ENCODE measurements at places on chromosomes 16 and 17. TPM values are rescaled to one million over a fixed set of nuclear protein-coding genes. Genes with fewer than 3 reads are reported as not detected.

Gene BIRC5
- 24.6 TPM for total RNA-seq

DNA sequence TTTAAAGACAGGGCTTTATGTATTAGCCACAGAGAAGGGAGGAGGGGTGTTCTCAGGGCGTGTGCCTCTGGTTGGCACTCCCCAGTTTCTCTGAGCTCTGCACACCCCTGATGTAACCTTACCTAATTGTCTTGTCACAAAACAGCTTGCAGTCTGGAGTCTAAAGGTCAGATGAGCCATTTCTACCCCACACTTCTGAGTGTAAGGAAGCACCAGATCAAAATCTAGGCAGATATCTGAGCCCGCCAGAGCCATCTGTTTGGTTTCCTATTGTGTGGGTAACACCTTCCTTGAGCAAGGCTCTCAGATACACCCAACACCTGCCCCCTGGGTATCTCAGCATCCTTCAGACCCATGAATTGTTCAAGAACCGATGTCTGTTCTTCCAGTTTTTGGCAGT, 15.5 kb downstream of the CDH1 start:
- DNase-seq = no peak
- H3K4me3 ChIP-seq = no peak overlapping the region
- peaks cover 29% of the 10 kb centered on the region for H3K4me1 ChIP-seq

- no peak overlapping the region for H3K4me3 ChIP-seq
- H3K36me3 ChIP-seq = no peaks in the 10 kb centered on the region
Observed at GRCh38 chr16:49120631-49121030, 161.0 kb downstream of the CBLN1 start.

DNA sequence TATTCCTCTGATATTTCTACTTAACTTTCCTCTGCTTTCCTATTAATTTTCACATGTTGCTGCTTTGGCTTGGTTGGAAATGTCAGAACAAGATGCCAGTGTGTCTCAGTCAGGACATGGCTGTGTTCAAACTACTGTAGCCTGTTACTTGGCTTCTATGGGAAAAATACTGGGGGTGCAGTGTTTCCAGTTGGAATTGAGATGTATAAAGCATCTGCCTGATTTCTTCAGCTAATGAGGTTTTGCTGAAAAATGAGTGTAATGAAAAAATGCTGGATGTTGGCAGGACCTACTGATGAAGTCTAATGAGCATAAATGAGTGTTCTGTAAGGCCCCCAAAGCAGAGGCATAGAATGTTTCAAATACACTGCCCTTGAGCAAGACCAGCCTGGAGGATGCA, 166.6 kb downstream of the PHKB start:
- H3K27me3 ChIP-seq = no peaks in the 10 kb centered on the region
- H3K4me3 ChIP-seq = no peak overlapping the region
- no peak overlapping the region for H3K27ac ChIP-seq
- DNase-seq = no peak
- peaks cover 4% of the 10 kb centered on the region for H3K36me3 ChIP-seq

Gene KRT32
- not detected for total RNA-seq

- no peaks in the 10 kb centered on the region for H3K36me3 ChIP-seq
- peak; percentile 22 for DNase-seq
- H3K4me3 ChIP-seq = peak overlapping the region; percentile 77
Observed at GRCh38 chr17:68205808-68206720, 41.8 kb upstream of the AMZ2 start.

DNA sequence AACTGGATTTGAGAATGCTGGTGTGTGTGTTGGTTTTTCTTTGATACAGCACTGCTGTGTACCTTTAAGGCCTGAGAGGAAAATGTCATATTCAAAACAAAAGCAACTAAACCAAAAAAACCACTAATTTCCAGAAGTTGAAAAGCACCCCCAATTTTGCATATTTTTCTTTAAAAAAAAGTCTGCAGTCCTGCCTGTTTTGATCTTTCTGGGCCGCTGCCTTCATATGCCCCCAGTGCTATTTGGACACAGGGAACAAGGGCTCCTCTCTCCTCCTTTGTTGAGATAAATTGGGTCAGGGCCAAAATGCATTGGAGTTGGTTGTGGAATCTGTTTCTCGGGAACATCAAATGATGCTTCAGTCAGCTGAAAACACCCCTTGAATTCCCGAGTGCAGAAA, 26.9 kb downstream of the GPT2 start:
- peaks cover 48% of the 10 kb centered on the region for H3K36me3 ChIP-seq
- H3K4me1 ChIP-seq = no peaks in the 10 kb centered on the region
- no peaks in the 10 kb centered on the region for H3K27me3 ChIP-seq
- H3K4me3 ChIP-seq = no peak overlapping the region
- no peak overlapping the region for H3K27ac ChIP-seq

- no peak for DNase-seq
- H3K27ac ChIP-seq = peak overlapping the region; percentile 87
- no peak overlapping the region for H3K4me3 ChIP-seq
- peaks cover 5% of the 10 kb centered on the region for H3K4me1 ChIP-seq
Observed at GRCh38 chr16:29198731-29199521, 207.6 kb downstream of the NPIPB11 start.

GRCh38 chr16:88595101-88595500, 24.9 kb downstream of the ZC3H18 start:
- H3K4me1 ChIP-seq = no peaks in the 10 kb centered on the region
- no peak for DNase-seq
- H3K4me3 ChIP-seq = no peak overlapping the region
- no peak overlapping the region for H3K27ac ChIP-seq
- H3K36me3 ChIP-seq = peaks cover 72% of the 10 kb centered on the region

DNA sequence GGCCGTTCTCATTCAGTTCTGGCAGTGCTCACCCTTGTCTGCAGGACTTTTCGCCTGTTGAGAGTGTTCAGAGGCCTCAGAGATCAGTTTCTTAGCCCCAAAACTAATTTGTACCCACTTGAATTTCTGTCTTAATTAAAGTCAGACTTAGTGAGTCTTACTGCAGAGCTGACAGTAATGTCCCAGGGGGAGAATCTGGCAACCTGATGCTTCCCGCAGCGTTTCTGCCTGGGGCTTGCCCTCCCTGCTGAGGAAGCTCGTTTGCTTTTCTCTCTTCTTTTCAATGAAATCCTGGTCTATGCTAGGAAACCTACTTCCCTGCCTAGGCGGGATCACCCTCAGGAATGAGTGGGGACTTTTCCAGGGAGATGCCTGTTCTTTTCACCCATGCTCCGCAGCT, 25.3 kb downstream of the DBNDD1 start:
- H3K4me1 ChIP-seq = no peaks in the 10 kb centered on the region
- DNase-seq = no peak
- H3K27me3 ChIP-seq = no peaks in the 10 kb centered on the region
- peaks cover 75% of the 10 kb centered on the region for H3K36me3 ChIP-seq
- H3K4me3 ChIP-seq = no peak overlapping the region
- H3K27ac ChIP-seq = peak overlapping the region; percentile 74

GRCh38 chr17:80850817-80851216, 140.8 kb upstream of the CHMP6 start:
- DNase-seq = peak; percentile 61
- peaks cover 14% of the 10 kb centered on the region for H3K4me1 ChIP-seq
- no peak overlapping the region for H3K27ac ChIP-seq
- H3K36me3 ChIP-seq = peaks cover 6% of the 10 kb centered on the region
- H3K27me3 ChIP-seq = no peaks in the 10 kb centered on the region
- no peak overlapping the region for H3K4me3 ChIP-seq

- no peaks in the 10 kb centered on the region for H3K36me3 ChIP-seq
- H3K27ac ChIP-seq = peak overlapping the region; percentile 65
- H3K4me1 ChIP-seq = peaks cover 14% of the 10 kb centered on the region
- peaks cover 81% of the 10 kb centered on the region for H3K27me3 ChIP-seq
Observed at GRCh38 chr17:35315283-35315682, 58.1 kb downstream of the SLFN11 start.

Gene E4F1
- total RNA-seq = 28.4 TPM

DNA sequence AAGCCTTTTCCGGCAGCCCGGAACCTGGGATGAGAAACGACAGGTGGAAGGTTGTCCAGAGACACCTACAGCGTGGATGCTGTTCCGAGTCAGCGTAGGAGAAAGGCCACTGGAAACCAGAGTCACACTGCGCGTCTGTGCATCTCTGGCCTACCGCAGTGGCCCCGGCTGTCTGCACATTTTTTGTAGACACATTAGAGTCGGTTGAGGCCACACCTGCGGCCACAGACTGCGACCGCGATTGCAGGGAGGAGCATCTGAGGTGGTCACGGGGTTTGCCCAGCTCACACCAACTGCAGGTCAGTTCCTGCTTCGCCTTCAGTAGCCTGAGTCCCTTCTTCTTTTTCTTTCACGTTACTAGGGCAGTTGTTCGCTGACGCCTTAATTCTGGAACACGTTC, 52.4 kb downstream of the WDR45B start:
- H3K36me3 ChIP-seq = peaks cover 69% of the 10 kb centered on the region
- no peak for DNase-seq
- H3K27ac ChIP-seq = peak overlapping the region; percentile 27

Gene ABI3
- total RNA-seq = not detected

DNA sequence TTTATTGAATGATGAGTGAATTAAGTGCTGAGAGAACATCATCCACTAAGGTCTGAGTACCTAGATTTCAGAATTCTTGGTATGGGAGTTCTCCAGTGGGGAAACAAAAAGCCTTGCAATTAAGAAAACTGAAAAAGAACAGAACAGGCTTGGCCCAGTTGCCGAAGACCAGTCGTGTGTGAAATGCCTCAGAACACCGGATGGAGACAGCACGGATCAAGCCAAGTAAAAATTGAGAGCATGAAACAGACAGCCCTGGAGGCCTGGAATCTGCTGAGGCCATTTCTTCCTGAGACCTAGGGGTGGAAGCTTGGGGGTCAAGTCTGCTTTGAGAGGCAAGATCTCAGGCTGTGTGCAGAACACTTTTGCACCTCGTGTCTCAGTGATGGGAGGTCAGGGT, 43.3 kb downstream of the GRIN2A start:
- H3K4me3 ChIP-seq = no peak overlapping the region
- no peaks in the 10 kb centered on the region for H3K36me3 ChIP-seq
- H3K27ac ChIP-seq = no peak overlapping the region
- H3K4me1 ChIP-seq = no peaks in the 10 kb centered on the region
- DNase-seq = no peak
- H3K27me3 ChIP-seq = no peaks in the 10 kb centered on the region

DNA sequence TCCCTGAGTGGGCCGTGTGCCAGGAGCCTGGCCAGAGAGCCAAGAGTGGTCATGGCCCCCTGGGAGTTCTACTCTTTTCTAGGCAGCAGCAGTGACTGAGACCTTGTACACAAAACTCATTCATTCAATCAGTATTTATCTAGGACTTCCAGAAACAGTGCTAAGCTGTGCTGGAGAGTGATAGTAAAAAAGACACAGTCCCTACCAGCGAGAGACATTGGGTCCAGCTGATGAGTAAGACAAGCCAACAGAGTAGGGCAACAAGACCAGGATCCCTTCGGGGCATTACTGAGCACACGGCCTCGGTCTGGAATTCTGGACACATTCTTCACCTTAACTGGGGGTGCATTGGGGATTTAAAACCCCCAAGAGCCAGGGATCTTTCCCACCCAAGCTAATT, 20.2 kb downstream of the CBX4 start:
- peaks cover under 1% of the 10 kb centered on the region for H3K36me3 ChIP-seq
- DNase-seq = no peak
- no peaks in the 10 kb centered on the region for H3K27me3 ChIP-seq
- peaks cover 5% of the 10 kb centered on the region for H3K4me1 ChIP-seq

GRCh38 chr17:38875477-38876075, 5.7 kb downstream of the LASP1 start:
- H3K27me3 ChIP-seq = no peaks in the 10 kb centered on the region
- H3K36me3 ChIP-seq = peaks cover 17% of the 10 kb centered on the region
- no peak overlapping the region for H3K4me3 ChIP-seq
- peaks cover 43% of the 10 kb centered on the region for H3K4me1 ChIP-seq

Gene SPPL2C
- total RNA-seq = not detected

Gene ANKRD40CL
- not detected for total RNA-seq

Gene TP53TG3B
- not detected for total RNA-seq
